ENCODE measurements at places on chromosomes 12 and 14.

GRCh38 chr12:65672441-65672840 lies 151.8 kb upstream of the HMGA2 start:
- DNase-seq, result no peak

DNA sequence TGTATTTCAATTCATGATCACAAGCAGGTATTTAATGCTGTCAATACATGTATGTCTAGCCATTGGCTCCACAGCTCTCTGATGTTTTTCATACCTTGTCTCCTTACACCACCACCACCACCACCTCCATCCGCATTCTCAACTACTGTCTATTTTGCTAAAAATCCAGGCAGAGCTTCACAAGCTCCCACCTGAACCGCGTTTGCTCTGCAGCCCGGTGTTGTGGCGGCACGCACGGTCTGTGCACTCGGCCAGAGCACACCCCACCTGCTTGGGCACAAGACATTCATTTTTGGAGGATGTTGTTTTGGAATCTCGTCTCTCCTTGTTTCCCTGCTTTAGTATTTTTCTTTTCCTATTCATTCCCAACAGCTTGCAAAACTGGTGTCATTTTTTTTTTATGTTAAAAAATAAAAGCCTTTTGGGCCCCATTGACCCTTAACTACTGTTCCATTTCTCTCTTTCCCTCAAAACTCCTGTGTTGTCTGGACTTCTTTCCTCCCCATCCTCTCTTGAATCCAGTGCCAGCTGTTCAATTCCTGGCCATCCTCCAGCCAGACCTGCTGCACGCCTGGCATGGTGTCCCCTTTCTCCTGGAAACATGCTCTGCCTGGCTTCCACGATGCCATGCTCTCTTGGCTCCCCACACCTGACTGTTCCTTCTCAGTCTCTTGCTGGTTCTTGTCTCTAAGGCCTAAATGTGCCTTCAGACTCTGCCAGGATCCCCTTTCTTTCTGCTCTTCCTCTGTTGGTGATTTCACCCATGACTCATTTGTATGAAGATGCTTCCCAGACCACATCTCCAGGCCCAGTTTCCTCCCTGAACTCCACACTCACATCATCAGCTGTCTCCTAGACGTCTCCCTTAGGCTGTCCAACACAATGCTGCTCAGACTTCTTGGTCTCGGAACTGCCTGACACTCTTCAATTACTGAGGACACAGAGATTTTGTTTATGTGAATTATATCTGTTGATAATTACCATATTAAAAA lies 37.9 kb downstream of the PIWIL1 start:
- no peak for DNase-seq

DNA sequence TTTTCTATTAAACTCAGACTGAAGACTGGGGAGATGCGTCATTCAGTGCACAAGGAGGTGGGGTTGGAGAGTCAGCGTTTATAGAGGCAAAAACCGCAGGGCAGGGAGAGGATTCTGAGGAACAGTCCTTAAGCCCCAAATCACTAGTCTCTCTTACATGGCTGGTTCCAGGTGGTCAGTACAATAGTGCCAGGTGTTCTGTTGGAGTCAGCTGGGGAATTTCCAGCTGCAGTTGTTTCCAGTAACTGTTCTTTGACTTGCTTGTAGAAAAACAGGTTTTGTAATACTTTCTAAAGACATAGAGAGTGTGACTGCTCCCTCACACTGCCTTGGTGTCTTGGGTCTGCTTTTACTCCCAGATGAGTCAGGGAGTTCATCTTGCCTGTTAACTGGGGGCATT lies 192.2 kb downstream of the TMTC3 start:
- no peak for DNase-seq

DNA sequence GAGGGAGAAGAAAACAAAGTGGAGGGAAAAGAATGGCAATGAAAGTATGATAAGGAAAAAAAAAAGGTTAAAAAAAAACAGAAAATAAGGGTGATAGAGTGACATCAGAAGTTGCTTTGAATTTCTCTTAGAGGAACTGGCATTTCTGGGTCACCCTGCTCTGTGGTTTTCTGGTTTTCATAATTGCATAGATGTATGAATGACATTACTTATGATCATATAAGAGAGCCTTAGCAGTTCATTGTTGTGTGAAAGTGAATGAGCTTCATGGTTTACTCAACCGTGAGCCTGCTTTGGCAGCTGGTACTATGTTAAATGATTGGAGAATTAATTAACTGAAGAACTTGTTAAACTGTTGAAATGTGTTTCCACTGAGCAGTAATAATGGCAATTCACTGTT lies 336.4 kb upstream of the FBXO33 start:
- no peak for DNase-seq

DNA sequence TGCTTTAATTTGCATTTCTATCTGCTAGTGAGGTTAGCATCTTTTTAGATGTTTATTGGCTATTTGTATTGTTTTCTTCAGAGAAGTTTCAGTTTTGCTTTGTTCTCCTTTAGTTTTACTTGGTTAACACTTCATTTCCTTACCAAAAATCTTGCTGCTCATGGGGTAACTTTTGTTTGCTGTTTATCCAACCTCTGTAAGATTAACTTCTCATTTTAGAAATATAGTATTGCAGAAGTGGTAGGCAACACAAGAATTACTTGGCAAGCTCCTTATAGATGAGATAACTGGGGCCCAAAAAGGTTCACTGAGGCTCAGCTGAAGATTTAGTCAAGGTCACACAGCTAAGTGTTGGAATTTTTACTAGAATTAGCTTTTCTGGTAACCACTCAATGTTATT lies 40.5 kb downstream of the ALKBH1 start:
- no peak for DNase-seq

DNA sequence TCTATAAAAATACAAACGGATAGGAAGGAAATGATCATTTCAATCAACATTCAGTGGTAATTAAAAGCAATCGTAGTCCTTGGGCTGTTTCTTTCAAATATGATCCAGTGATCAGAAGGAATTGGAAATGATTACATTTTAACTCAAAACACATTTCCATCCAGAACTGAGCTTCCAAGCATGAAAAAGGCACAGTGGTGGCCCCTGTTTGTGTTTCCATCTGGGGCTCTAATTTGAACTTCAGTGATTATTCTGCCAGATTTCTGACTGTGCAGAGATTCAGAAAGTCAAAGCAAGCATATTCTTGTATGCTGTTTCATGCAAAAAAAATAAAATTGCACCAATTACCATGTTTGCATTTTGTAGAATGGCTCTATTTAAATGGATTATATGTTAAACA lies 157.0 kb upstream of the LMNTD1 start:
- DNase-seq, result no peak

DNA sequence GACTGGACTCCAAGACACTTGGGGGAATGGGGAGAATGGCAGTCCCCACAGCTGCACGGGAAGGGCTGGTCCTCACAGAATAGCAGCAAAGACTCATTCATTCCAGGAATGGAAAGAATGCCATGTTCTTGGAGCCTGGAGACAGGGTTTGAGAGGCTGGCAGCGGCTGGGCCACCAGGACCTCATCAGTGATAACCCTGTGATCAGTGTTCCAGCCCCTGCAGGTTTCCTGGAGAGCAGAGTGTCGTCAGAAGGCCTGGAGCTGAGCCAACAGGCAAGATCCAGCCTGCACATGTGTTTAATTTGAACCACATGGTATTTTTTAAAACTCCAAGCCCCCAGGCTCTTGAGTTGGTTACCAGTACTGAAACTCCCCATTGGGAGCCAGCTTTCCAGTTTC lies 11.3 kb downstream of the BDKRB1 start:
- DNase-seq, result no peak

DNA sequence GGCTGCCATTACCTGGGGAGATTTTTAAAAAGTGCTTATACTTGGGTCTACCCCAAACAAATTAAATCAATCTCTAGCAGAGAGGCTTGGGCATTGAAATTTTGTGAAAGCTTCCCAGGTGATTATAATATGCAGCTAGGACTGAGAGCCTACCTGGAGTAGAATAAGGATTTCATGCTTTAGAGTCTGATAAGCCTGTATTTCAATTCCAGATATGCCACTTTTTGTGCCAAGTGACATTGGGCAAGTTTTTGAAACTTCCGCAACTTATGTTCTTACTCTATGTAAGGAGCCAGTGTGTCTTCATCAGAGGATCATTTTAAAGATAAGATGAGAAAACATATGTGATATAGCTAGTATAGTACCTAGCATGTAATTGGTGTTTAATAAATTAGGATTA lies 159.8 kb upstream of the LRIG3 start:
- no peak for DNase-seq

DNA sequence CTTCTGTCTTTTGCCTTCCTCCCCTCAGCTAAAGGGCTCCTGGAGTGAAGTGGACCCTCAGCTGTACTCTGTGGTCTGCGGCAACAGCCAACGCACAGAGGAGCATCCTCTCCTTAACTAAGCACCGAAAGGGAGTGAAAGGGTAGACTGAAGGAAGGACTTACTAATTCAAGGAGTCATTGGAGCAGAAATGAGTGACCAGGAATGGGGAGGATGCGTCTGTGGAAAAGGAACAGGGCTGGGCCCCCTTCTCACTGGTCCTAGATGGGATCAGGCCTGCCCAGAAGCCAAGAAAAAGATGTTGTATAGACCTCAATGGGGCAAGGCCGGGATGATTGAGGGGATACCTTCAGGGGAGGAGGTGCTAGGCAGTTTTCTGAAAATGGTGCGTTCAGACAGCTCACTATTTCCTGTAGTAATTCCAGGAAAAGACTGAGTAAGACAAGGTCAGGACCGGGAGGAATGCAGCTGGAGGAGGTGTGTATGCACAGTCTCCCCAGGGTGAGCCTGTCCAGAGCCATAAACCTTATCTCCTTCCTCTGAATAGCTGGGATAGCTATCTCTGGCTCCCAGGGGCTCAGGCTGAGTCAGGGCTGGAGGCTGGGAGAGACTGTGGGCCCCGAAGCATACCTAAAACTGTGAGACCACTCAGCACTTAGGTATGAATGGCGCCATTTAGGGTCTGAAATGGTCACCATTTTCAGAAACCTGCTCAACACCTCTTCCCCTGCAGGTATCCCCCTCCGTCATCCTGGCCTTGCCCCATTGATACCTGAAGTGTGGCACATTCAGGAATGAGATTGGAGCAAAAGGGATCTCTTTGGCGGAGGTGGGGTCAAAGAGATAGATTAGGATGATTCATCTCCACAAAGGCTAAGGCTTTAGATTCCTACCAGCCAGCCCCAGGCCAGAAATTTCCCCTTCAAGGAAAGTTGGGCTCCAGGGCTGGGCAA lies 20.2 kb upstream of the KRT8 start:
- no peak for DNase-seq

GRCh38 chr14:67727361-67727760 lies 25.7 kb downstream of the RDH12 start:
- no peak for DNase-seq

DNA sequence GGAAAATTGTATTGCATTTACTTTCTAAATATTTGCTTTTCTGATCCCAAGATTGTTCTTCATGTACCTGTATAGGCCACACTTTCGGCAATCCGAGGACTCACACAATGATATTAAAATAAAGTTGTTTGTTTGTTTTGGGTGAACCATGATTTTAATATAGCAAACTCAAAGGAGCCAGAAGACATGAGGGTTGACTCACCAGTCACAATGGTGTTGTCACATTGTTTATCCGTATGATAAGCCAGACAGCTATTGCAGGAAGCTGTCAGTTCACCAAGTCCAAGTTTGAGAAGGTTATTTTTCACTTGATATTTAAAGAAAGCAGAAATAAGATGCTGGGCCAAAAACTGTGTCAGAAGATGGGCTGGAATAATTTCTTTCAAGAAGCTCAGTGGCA lies 67.1 kb upstream of the CPM start:
- no peak for DNase-seq

- no peak for DNase-seq
Observed at GRCh38 chr12:103028881-103029639, 71.6 kb downstream of the ASCL1 start.

GRCh38 chr12:68012712-68013111 lies 23.5 kb downstream of the IFNG-AS1 start:
- no peak for DNase-seq

DNA sequence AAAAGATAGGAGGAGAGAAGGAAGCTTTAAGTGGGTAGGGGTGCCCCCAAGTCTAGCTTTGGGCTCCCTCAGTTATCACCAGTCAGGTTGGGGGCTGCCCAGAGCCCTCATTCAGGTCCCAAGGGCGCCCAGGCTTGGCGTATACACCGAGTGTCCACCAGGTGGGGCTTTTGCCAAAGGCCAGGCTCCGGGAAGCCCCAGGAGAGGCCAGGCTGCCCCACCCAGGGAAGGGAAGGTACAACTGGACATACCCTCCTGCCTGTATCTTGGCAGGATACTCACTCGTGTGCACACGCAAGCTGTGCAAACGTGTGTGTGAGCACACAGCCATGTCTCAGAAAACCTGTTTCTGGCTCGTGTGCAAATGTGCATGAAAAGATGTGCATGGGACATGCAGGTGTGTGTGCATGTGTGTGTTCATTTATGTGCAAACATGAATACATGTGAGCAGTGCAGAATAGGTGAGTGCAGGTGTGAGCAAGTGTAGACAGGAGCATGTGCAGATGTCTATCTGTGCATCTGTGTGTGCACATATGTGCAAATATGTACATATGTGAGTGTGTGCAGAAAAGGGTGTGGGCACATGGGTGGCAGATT lies 103.9 kb upstream of the MYL2 start:
- DNase-seq, result peak; percentile 38

DNA sequence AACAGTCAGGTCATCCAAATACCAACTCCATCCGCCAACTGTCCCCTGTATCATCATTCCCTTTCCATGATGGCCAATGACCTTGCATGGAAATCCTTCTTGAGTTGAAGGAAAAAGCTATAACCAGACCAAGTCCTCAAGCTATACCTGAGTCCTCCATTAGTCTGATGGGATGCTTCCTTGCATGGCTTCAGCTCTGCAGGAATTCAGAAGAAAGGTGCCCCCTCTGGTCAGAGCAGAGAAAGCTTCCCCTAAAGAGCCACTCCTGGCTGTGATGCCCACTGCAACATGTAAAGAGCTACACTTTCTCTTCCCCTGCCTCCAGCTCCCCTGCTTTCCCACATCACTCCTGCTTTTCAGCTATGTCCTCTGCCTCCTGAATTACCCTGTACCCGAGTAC lies 43.1 kb upstream of the FKBP4 start:
- DNase-seq, result no peak

DNA sequence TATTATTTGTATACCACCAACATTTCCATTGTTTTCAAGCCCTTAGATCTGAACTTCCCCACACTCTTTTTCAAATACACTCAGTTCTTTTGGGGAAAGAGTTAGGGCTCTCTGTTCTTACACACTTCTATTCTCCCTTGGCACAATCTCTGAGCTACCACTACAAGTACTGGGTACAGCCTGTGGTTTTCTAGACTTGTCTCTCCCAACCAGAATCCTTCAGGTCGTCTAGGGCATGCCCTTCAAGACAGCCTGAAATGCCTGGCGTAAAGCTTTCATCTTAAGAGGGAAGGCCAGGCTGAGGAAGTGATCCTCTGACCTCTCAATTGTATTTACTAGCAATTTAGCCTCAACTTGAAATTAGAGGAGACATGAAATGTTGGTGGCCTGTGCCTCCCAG lies 1442.0 kb downstream of the AACS start:
- DNase-seq, result no peak

DNA sequence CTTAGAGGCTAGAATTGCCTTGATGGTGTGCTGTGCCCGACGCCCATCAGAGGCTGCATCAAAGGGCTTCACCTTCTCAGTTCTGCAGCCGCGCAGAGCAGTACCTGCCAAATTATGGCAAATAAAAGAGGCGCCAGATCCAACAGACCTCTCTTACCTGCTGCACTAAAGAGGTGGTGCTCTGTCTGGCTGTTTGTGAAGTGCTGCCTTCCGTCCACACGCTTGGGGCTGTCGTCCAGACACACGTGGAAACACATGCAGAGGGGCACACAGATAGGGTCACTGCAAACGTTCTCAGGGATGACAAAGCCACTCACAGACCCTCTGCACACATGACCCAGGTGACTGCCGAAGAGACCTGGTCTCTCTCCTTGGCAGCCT lies 617.5 kb downstream of the VRK1 start:
- DNase-seq, result no peak

GRCh38 chr12:121893961-121894460 lies 5.4 kb downstream of the PSMD9 start:
- no peak for DNase-seq
